ENCODE measurements at places on chromosomes 1 and 21.

- DNase-seq, result no peak
These were observed 779.3 kb upstream of the BRINP3 start for GRCh38 chr1:191256917-191257316.

DNA sequence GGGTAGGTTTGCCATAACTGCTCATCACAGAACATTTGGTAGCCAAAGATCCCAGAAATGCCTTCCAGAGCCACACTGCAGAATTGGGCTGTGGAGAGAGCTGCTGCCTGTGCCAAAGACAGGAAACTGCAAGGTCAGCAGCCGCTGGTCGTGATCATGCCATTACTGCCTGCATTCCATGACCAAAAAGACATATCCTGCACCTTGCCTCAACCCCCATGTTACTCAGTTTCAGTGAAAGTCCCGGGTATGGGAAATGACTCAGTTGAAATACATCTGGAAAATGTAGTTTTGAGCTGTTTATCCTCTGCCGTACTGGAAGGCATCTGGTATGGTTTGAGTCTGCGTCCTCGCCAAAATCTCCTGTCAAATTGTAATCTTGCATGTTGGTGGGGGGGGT lies 161.7 kb downstream of the FCRL5 start:
- no peak for DNase-seq

DNA sequence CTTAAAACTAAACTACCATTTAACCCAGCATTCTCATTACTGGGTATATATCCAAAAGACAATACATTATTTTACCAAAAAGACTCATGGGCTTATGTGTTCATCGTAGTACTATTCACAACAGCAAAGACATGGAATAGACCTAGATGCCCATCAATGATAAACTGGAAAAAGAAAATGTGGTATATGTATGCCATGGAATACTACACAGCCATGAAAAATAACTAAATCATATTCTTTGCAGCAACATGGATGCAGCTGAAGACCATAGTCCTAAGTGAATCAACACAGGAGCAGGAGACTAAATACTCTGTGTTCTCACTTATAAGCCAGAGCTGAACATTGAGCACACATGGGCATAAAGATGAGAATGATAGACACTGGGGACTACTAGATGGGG lies 645.1 kb upstream of the B3GALT2 start:
- DNase-seq, result no peak

DNA sequence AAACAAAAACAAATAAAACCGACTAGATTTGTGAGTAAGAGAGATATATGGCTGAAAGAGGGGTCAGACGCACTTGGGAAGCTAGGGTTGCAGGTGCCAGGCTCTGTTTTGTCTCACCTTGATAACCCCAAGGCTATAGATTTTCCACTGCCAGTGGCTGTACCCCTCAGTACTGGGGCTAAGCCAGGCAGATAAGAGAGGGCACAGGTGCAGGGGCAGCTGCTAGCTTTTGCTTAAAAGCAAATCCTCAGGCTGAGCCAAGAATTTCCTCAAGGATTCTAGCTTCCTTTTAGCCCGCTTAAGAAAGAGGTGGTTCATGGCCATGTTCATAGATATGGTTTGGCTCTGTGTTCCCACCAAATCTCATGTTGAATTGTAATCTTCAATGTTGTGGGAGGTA lies 57.9 kb downstream of the OVGP1 start:
- DNase-seq, result no peak

DNA sequence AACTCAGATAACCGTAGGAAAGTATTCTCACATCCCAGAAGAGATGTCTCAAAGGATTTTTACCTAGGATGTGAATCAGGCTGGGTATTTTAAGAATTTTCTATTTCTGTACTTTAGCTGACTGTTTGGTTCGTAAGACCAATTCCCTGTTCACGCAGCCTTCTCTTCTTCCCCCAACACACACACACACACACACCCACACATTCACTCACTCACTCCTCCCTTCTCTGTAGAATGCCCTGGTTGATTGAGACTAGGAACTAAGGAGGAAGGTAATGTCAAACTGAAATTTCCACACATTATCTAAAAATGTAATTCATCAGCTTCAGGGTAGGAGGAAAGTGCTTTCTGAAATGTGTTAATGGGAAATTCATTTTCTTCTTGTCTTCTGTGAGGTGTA lies 43.5 kb downstream of the ELAVL4 start:
- DNase-seq, result no peak

GRCh38 chr1:13888351-13888986 lies 188.5 kb downstream of the PRDM2 start:
- DNase-seq, result no peak

- no peak for DNase-seq
These were observed 5.1 kb downstream of the TMEM201 start for GRCh38 chr1:9593492-9594465.

- no peak for DNase-seq
These were observed 250.3 kb downstream of the ATG4C start for GRCh38 chr1:63034256-63034655.
